ENCODE measurements at places on chromosomes 13 and 19. TPM values are rescaled to one million over a fixed set of nuclear protein-coding genes. Genes with fewer than 3 reads are reported as not detected.

Gene GSX1
- total RNA-seq = not detected

Gene LATS2
- 9.6 TPM for total RNA-seq

Gene ENOX1
- 9.6 TPM for total RNA-seq

Gene RANBP3
- total RNA-seq = 47.3 TPM

Gene ZNF20
- 2.5 TPM for total RNA-seq

Gene ZNF793
- total RNA-seq = 0.73 TPM

Gene KCNN1
- not detected for total RNA-seq

Gene KIRREL2
- under 0.01 TPM for total RNA-seq

Gene PALM3
- total RNA-seq = not detected

Gene ZNF675
- total RNA-seq = 4.0 TPM

Gene LILRB5
- not detected for total RNA-seq

Gene ETV2
- total RNA-seq = 0.37 TPM

Gene FGF21
- not detected for total RNA-seq

Gene FLT1
- total RNA-seq = under 0.01 TPM

Gene CEACAM16
- total RNA-seq = not detected

Gene IGSF23
- total RNA-seq = not detected

Gene ZNF221
- total RNA-seq = 6.1 TPM

Gene SGCG
- total RNA-seq = not detected

Gene PSG1
- under 0.01 TPM for total RNA-seq

Gene SUPT20H
- 32.0 TPM for total RNA-seq

Gene NUCB1
- total RNA-seq = 134 TPM

Gene LGALS4
- not detected for total RNA-seq

Gene PNMA8B
- 0.78 TPM for total RNA-seq

Gene PRR36
- not detected for total RNA-seq

Gene CRYL1
- 28.7 TPM for total RNA-seq

Gene GZMM
- total RNA-seq = not detected

Gene ZNF490
- total RNA-seq = 7.3 TPM

Gene ELSPBP1
- not detected for total RNA-seq

Gene TTC9B
- total RNA-seq = not detected

Gene RGS9BP
- total RNA-seq = 0.37 TPM

Gene ZNF844
- 2.5 TPM for total RNA-seq

Gene MTRF1
- 7.7 TPM for total RNA-seq

Gene SIGLEC10
- not detected for total RNA-seq

Gene MCEMP1
- total RNA-seq = not detected

Gene ZNF835
- total RNA-seq = 0.20 TPM
